ENCODE measurements at places on chromosomes 6 and 20.

- DNase-seq = peak; percentile 7
These were observed 50.4 kb downstream of the HLA-DPB1 start for GRCh38 chr6:33126101-33126714.

DNA sequence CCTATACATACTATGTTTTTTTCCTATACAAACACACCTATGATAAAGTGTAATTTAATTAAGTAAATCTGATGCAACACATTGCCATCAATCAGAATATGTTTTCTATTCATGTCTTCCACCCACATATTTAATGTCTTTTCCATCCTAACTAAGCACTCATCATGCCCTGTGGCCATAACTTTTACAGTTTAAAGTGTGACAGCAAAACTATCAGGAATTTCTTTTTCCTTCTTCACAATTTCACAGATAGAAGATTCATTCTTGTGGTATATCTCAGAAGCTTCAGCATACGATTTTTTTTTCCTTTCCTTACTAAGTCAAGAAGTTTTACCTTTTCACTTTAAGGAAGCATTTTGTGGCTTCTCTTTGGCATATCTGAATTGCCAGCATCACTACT lies 7.0 kb upstream of the BEND6 start:
- no peak for DNase-seq

GRCh38 chr6:136547336-136547735 lies 2.9 kb downstream of the MAP7 start:
- DNase-seq = no peak

DNA sequence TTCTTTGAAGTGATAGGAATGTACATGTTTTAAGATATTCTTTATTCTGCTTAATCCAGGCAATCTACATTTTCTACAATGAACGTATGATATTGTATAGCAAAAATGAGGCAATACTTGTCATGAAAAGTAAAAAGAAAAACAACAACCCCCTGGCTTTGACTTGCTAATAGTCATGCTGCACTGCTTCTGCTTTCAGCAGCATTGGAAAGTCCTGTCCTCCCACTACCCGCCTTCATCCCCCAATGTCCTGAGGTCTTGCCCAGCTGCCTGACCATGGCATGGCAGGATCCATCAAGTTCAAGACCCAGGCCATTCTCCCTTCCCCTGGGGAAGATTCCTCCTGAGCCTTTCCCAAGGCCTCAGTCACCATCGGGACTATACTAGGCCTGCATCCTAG lies 156.5 kb downstream of the SH3BGRL2 start:
- DNase-seq = no peak

Measured in stimulated activated CD8-positive, alpha-beta memory T cell treated with anti-CD3 and anti-CD28 coated beads, Interleukin-15, amount 100 ng/mL, for 4 hours (primary cell).